Fibroblast of lung (primary cell): ENCODE measurements at places on chromosomes 3 and 15.

DNA sequence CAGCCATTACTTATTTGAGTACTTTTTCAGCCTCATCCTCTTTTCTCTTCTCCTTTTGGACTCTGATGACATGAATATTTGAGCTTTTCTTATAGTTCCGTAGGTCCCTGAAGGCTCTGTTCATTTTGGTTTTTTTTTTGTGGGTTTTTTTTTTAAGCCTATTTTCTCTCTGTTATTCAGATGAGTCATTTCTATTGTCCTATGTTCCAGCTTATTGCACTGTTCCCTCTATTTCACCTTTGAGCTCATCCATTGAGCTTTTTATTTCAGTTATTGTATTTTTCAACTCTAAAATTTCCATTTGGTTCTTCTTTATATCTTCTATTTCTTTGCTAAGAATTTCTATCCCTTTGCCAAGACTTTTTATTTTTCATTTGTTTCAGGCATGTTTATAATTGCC lies 7.2 kb upstream of the MGLL start:
- DNase-seq = no peak

DNA sequence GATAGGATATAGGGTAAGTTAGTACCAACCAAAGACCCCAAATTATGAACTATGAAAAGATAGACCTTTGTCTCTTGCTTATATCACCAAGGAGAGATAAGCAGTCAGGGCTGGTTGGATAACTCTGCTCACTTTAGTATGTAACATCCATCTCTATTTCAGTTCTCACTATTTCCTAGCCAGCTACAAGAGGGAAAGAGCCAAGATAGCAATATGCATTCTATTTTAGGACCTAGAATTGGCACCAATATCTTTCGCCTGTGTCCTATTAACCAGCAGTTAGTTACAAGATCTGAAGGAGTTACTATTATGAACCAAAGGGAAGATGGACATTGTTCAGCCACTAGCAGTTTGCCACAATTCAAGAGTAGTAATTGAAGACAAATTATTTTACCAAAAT lies 457.5 kb downstream of the NSUN3 start:
- DNase-seq = no peak

DNA sequence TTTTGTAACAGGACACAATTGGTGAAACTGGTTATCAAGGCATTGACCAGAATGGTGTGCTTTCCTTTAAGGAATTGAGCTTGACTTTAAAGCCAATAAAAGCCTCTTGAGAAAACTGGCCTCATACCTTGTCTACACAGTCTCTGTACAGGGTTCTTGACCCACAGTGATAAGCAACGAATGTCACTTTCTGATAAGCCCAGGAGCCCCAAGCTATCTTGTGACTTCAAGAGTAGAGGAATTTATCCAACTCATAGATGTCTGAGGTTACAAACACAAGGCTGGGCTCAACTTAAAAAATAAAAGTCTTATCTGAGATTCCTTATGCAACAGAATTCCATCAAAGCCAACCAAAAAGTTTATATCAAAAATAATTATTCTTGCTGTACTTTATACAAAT lies 212.1 kb downstream of the GBE1 start:
- no peak for DNase-seq

GRCh38 chr3:149267565-149267964 lies 45.9 kb upstream of the CP start:
- no peak for DNase-seq

DNA sequence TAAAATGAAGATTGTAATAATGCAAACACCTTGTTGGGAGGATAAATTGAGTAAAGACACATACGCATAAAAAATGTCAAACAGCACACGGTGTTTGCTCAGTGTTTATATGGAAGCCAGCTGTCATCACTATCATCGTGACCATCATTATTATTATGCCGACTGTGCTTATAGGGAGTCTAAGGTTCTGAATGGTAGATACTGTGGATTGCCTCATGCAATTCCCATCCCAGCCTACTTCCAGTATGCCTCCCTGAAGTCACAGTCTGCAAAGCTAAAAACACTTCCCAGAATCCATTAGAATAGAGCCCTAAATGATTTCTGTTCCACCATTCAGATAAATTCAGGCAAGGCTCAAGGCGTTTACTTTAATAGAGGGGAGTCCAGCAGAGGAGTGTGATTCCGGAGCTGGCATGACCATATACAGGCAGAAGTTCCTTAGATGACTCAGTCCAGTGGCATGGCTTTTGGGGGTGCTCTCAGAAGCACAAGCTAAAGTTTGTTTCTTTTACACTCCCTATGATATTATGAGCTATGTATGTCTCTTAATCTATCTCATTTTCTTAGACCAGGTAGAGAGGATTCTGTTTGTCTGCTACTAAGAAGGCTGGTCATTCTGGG lies 148.7 kb downstream of the MEX3B start:
- DNase-seq = peak; percentile 83

DNA sequence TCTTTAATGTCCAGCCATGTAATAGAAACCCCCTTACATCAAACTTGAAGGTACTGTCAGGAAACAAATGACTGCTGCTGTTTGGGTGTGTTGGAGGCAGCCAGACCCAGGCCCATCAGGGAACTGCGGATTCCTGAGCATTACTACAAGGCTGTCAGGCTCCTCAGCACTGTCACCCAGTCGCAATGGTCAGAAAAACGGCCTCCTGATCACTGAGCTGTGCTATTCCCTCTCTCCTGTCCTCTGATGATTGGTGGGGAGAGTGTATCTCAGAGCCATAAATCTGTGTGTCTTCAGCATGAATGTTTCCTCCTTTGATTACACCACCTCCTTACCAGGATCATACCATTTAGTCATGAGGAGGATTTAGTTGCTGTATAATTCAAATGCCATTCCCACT lies 135.2 kb upstream of the GADL1 start:
- no peak for DNase-seq

DNA sequence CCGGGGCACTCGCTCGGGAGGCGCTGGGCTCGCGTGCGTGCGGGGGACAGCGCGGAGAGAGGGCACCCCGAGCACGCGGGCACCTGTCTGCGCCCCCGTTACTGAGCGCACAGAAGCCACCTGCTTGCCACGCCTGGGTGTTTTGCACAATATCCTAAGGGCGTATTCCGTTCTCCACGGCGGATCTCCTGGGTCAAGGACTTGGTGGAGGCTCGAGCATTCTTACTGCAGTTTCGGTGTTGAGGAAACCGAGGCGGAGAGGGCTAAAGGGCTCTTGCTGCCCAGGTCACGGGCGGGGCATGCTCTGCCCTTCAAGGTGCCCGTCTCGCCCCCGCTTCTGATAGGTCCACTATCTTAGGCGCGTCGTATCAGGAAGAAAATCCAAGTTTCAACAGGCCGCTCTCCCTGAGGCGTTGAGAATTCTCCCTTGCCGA lies 526 bp downstream of the GPD1L start:
- peak; percentile 7 for DNase-seq

DNA sequence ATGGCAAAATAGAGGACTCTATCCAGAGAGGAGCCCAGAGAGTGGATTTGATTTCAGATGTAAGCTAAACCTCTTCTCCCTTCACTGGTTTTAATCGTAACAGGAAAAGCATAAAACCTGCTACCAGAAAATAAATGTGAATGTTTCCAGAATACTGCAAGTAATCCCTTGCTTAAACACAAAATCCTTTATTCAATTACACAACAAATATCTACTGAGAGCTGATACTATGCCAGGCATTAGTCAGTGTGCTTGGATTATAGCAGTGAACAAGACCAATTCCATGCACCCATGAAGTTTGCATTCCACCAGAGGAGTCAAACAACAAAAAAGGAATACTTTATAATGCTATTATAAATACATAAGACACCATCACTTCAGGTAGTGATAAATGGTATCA lies 15.1 kb downstream of the AVEN start:
- DNase-seq = peak; percentile 37

DNA sequence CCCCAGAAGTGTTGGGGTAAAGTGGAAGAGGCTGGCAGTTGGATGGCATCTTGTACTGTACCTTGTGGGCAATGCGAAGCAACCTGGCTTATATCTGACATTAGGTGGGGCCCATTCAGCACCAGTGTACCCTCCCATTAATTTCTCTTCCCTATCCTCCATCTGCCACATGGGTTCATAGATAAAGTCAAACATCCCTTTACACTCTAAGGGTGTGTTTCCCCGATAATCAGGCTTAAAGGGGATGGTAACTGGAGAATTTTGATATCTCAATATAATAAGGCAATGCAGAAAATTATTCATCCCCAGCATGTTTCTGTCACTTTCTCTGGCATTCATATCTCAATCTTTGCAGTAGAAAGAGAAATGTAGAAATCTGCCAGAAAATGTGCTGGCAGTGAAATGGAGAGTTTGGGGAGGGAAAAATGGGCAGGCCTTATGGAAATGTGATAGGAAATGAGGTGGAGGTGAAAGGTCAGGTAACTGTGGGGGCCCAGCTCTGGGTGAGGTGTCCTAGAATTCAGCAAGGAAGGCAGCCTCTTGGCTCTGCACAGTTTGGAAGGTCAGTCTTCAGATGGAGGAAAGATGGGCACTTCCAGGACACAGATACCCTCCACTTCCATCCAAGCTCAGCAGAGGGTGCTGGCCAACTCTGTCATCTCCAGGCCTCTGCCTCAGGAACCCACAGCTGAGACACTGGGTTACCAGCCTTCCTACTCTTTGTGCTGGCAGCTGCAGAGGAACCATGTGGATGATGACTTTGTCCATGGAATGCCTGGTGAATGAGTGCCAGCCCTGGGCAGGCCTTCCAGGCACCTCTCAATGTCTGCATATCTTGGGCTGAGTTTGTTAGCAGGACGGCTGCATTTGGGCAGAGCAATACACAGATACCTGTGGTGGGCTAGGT lies 325.9 kb upstream of the CTDSPL start:
- no peak for DNase-seq
